ENCODE measurements at places on chromosomes 2 and 18. TPM values are rescaled to one million over a fixed set of nuclear protein-coding genes. Genes with fewer than 3 reads are reported as not detected.

Gene TTN
- 2.9 TPM for total RNA-seq

Gene IL1B
- total RNA-seq: not detected

Gene WNT10A
- total RNA-seq: 2.9 TPM

Gene CACNB4
- 11.5 TPM for total RNA-seq

Gene CPO
- 0.66 TPM for total RNA-seq
